ENCODE measurements at places on chromosomes 2 and 18. TPM values are rescaled to one million over a fixed set of nuclear protein-coding genes. Genes with fewer than 3 reads are reported as not detected.

Gene IL1F10
- total RNA-seq, result not detected

Gene MAP2
- 1.8 TPM for total RNA-seq

Gene PGAP1
- 39.2 TPM for total RNA-seq

Gene NDUFB3
- 82.5 TPM for total RNA-seq

Gene RETSAT
- total RNA-seq, result 19.7 TPM

Gene CEP76
- 20.9 TPM for total RNA-seq

Gene ARHGEF33
- total RNA-seq, result 1.9 TPM

DNA sequence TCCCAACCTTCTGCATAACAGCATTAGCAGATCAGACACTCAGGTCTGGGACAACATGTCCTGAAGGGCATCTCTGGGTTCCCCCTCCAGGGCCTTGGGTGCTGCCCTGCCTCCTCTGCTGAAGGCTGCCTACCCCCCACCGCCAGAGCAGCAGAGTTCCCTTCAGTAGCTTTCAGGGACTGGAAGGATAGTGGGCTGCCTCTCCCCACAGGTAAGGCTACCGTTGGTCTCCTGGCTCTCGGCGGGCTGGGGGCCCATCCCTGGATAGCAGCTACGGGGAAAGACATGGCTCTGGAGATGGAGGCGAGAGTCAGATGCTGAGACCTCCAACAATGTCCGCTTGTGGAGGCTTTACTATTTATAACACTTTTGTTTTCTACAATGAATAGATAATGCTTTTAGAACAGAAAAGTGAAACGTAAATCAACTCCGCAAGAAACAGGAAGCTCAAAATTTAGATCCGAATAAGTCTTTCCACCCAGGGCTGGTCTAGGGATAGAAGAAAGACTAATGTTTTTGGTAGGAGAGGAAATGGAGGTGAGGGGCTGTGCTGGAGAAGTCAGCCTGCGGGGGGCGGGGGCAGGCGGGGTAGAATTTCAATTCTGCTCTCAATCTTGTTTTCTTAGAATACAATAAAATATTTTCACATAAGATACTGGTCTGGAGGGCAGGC lies 58.4 kb downstream of the ARL4C start:
- no peak for DNase-seq

- DNase-seq, result no peak
These were observed 75.8 kb downstream of the PHLPP1 start for GRCh38 chr18:62790871-62791772.

GRCh38 chr2:197571627-197572271 lies 55.9 kb downstream of the MOB4 start:
- DNase-seq, result no peak

DNA sequence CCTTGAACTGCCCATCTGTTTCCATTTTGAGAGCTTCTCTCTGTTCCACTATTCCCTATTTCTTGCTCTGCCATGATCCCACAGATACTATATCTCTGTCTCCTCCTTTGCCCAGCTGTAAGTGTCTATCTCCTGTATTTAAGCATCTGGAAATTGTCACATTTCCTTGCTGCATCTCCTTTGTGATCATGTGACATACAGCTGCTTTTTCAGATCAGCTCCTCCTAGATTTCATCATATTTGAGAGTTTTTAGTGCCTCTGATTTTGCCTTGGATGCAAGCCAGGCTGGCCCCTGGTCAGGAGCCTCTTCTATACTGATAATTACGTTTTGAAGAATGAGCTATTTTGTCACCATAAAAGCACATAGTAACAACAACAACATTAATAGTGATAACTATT lies 131.7 kb upstream of the TNP1 start:
- no peak for DNase-seq

DNA sequence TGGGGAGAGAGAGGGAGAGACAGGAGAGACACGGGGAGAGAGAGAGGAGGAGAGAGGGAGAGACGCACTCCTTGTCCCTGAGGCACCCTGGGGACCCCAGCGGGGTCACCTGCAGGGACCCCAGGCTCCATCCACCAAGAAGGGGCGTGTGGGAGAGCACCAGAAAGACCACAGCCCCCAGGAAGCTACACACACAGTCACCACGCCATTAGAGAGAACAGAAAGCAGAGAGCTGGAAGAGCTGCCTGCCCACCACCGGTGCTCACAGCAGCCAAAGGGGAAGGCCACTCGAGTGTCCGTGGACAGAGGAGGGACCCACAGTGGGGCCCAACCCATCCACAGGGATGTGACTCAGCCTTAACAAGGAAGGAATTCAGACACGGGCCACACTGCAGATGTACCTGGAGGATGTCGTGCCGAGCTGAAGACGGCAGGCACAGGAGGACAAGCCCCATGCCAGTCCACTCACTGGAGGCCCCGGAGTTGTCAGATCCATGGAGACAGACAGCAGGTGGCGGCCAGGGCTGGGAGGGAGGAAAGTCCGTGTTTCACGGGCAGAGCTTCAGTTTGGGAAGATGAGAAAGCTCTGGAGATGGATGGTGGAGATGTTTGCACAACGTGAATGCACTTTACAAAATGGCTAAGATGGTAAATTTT lies 11.5 kb upstream of the NFATC1 start:
- DNase-seq, result no peak

DNA sequence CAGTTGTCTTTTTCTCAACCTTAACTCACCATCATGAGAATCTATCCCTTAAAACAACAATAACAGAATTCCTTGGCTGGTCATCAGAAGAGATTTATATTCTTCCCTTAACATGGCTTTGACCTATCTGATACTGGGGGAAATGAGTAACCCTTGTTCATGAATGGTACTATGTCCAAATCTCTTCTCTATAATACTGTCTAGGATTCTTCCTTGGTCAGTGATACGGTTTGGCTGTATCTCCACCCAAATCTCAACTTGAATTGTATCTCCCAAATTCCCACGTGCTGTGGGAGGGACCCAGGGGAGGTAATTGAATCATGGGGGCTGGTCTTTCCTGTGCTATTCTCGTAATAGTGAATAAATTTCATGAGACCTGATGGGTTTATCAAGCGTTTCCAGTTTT lies 282.0 kb upstream of the SIX2 start:
- DNase-seq, result no peak

- DNase-seq, result no peak
These were observed 486.3 kb upstream of the MAP2 start for GRCh38 chr2:208937521-208937920.

GRCh38 chr2:126910637-126911036 lies 11.9 kb downstream of the TEX51 start:
- DNase-seq, result no peak

DNA sequence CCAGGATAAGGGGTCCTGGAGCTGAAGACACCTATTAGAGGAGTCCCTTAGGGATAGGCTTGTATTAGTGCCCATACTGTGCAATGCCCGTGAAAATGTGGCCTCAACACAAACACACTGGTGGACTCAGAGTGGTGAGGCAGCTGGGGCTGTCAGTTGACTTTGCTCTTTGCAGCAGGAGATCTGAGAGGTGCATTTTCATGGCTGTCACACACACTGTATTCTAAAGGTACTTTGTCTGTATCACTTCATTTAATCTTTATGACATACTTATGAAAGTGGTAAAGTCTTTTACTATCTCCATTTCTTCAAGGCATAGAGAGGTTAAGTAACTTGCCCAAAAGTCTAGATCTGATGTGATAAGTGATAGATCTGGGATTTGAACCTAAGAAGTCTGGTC lies 55.1 kb upstream of the GCFC2 start:
- no peak for DNase-seq

- DNase-seq, result no peak
These were observed 153.5 kb downstream of the MYCN start for GRCh38 chr2:16093639-16094529.

- DNase-seq, result no peak
These were observed 80.6 kb downstream of the MOGAT1 start for GRCh38 chr2:222751821-222752719.

- peak; percentile 13 for DNase-seq
These were observed 216.6 kb downstream of the HDAC4 start for GRCh38 chr2:239184179-239184578.

DNA sequence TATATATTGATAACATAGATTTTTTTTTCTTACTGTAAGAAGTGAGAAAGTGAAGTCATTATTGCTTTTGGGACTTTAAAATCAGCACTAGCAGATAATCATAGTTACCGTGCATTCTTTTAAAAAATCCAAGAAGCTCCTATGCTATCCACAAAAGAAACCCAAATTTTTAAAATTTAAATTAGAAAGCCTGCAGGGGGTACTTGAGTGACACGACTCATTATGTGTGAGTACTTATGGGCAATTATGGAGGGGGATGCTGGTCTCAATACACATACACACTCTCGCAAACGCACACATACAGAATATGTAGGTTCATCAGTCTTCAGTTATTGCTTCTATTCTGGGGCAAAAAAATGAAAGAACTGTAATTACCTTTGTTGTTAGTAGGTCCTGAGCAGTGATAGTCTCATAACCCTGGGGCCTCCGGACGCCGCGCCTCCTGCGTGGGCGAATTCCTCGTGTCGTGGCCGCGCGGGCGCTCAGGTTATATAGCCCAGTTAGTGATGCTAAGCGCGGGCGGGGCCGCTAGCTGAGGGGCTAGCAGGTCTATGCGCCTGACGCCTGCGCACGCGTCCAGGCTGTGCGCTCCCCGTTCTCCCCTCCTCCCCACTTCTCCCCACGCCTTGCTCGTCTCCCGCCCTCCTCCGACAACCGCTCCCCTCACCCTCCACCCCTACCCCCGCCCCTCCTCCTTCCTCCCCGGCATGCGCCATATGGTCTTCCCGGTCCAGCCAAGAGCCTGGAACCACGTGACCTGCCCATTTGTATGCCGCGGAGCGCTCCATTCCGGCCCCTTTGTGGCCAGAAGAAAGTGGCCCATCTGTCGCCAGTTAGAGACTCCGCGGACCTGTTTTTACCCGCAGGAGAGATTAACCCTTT lies at the start of gene NEUROD1:
TSS of gene NEUROD1 (minus strand) at position 463 of the 882 bp plus-strand sequence. CDS start 1,657 bp downstream, outside the sequence.
- peak; percentile 87 for DNase-seq

GRCh38 chr2:78585871-78586270 lies 439.6 kb upstream of the REG3G start:
- no peak for DNase-seq

DNA sequence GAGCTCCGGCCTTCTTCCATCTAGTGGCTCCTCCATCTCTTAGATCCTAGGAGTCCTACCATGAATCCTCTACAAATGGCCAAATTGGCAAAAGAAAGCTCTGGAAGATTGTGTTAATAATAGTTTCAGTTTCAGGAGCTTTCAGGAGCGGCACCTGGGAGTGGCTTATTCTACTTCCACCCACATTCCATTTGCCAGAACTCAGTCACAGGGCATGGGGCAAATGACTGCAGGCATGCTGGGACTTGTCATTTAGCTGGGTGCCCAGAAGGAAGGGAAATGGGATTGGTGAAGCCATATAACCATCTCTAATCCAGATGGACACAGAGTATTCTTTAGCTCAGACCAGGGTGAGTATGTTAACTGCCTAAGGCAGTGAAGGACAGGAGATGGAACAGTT lies 3.6 kb upstream of the LRATD1 start:
- DNase-seq, result no peak

DNA sequence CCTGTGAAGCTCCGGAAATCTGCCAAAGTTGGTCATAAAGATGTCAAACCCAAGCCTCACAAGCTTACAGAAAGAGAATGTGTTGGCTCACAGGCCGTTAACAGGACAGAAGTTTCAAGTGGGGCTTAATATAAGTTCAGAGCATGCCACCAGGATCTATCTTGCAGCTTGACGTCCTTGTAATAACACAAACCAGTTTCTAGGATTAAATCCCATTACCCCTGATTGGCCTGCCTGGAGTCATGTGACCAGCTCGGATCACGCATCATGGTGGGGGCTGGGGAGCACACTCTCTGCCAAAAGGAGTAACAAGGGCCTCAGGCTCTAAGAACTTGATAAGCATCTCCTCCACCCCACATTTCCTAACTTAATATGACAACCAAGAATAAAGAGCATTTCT lies 38.9 kb upstream of the SCG2 start:
- DNase-seq, result no peak

GRCh38 chr2:176463546-176463945 lies 194.3 kb downstream of the MTX2 start:
- DNase-seq, result no peak

GRCh38 chr18:13559754-13560153 lies 166.6 kb downstream of the FAM210A start:
- DNase-seq, result peak; percentile 21

DNA sequence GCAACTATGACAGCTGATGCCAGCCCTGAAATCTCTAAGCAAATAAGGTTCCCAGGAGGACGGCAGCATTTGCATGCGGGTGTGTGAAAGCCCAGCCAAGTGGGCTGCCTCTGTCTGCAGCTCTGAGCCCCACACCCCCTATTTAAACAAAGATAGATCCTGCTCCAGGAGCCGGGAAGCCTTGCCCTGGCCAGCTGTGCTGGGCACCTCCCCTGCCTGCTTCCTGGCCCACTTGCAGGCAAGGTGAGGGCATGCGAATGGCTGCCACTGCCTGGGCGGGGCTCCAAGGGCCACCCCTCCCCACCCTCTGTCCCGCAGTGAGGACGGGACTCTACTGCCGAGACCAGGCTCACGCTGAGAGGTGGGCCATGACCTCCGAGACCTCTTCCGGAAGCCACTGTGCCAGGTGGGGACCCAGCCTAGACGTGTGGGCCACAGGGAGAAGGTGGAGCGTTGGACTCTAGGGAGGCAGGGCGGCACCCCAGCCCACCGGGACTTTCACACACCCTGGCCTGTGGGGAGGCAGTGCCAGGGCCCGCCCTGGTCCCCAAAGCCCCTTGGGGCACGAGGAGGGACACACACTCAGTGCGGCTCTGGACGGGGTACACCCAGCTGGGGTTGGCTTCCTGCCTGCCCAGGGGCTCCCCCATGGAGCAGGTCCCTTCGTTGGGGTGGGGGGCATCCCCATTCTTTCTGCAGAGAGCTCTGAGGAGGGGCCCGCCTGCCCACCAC lies at the start of gene ANO7:
TSS of gene ANO7 (plus strand) at position 317 of the 732 bp plus-strand sequence. CDS start 1,387 bp downstream, outside the sequence.
- peak; percentile 68 for DNase-seq

GRCh38 chr2:172437419-172438341 lies 10.3 kb downstream of the ITGA6 start:
- no peak for DNase-seq

DNA sequence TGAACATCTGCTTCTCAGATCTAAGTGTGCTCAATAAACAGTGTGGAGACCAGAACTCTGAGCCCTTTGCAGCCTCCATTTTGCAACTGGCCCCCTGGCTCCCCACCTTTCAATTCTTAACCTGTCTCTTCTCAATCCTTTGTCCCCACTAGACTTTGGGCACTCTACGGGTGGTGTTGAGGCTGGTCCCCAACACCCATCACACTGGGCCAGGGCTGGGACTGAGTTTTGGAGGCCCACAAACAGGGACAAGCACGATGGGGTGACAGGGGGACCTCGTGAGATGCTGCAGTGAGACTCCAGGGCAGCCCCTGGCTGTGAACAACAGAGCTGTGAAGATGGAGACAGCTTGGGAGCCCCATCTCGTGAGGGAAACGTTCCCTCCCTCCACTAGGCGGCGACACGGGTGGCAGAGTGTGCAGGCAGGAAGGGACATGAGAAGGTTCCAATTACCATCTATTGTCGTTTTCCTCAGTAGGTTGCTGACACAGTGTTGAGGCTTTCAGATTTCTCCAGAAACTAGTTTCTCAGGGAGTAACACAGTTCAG lies 1.2 kb downstream of the ANKMY1 start:
- peak; percentile 89 for DNase-seq

DNA sequence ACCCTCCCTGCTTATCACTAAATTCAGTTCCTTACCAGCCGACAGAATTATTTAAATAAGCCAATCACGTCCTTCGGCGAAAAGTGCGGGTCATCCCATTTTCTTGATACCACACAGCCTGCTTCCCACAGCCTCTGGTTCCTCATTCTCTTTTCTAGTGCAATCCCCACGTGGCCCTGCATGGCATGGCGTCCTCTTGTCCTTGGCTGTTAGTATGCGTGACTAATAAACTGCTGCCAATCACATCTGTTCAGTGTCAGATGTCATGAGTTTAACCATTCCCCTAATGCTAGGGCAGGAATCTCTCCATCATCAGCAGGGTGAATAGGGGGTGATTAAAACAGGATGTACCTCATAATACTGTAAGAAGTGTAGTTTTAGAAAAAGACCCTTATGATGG lies 62.8 kb upstream of the TSPYL6 start:
- no peak for DNase-seq

Data from endodermal cell (in vitro differentiated cells).